ENCODE measurements at places on chromosomes 7 and 10.
A peak's percentile ranks its signal among the peaks of the same experiment; 100 is the strongest.

GRCh38 chr10:12717981-12718707, 283.4 kb downstream of the CCDC3 start:
- DNase-seq = no peak

DNA sequence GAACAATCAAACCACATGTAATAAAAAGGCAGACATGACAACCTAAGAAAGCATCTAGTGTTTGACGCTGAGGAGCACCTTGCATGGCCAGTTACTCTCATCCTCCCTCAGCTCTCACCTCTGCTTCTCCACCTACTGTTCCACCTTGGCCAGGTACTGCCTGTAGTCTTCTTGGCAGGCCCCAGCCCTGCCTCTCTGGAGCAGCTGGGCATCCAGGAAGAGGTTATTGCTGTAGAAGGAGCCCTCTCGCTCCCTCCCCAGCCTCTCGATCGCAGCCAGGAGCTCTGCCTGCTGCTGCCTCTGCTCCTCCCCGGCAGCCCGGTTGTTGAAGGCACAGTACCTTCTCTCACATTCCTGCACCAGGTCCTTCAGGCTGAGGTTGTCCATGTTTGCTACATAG, 9.7 kb downstream of the GIMAP5 start:
- no peak for DNase-seq

DNA sequence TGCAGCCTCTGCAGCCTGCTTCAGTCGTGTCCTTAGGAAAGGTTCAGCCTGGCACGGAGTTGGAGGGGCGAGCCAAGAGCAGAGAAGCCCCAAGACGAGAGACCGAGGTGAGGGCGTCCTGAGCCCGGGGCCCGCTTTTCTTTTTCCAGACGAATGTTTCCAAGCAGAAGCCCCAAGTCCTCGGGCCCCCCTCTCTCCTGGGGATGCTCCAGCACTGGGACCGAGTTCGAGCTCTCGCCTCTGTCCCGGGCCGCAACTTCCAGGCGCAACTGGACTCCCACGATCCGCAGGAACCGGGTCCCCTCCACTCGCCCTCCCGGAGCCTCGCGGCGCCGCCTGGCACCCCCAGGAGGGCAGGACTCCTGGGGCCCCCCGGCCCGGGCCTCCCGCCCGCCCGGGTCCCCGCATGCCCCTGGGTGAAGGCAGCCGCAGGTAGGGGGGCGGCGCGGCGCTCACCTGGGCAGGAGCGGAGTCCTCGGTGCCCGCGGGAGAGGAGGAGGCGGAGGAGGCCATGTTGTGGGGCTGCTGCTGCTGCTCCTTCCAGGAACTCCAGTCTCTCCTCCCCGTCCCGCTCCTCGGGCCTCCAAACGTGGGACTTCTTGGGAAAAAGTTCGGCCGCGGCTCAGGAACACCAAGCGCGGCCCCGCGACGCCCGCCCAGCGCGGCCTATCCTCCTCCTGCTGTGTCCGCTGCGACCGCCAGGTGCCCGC, 45.3 kb upstream of the CDK1 start:
- DNase-seq = no peak

DNA sequence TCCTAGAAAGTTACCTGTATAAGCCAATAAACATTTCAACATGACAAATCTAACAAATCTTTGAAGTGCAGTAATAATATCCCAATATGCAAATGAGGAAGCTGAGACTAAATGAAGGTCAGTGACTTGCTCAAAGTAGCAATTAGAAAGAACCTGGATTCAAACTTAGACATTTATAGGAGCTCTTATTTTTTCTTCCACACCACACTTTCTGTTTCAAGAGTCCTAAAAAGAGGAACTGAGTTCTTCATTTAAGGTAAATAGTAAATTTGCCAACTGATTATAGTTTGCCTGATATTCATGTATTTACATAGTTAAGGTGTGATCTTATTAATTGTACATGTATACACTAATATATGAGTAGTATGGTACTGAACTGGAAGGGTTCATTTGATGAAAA, 44.0 kb downstream of the KLHDC10 start:
- DNase-seq = no peak

GRCh38 chr7:87878208-87878735, 2.0 kb downstream of the DBF4 start:
- DNase-seq = no peak

DNA sequence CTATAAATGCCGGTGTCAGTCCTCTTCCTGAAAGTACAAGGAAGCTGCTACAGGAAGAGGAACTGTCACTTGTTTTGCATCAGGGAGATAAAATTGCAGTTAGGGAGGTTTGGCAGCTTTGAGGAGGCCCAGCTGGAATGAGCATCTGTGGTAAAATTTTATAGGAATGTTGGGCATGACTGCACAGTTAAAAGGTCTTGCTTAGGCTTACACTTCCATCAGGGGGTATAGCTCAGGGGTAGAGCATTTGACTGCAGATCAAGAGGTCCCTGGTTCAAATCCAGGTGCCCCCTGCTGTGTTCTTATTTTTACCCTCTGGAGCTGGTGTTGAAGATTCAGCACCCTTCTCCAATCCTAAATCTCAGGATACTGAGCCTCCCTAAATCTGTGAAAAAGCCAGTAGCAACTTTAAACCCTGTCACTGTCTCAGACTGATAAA, 65.9 kb downstream of the ZNF467 start:
- no peak for DNase-seq

GRCh38 chr7:153322991-153323390, 563.4 kb downstream of the ACTR3B start:
- no peak for DNase-seq

GRCh38 chr7:113562801-113563200, 356.0 kb downstream of the PPP1R3A start:
- no peak for DNase-seq

DNA sequence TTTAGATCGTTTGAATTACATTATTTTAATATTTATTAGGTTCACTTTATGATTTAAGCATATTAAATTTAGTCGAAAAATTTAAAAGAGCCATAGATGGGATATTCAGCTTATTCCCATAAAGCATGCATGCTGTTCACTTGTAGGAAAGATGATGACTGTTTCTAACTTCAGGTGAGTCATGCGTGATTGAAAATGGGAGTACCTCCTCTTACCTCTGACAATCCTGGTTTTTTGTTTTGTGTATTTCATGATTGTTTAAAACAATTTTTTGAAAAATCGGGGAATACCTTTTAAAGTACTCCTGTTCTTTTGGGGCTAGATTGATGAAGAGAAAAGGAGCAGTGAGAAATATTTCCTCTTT, 1.4 kb downstream of the TNKS2 start:
- DNase-seq = no peak

DNA sequence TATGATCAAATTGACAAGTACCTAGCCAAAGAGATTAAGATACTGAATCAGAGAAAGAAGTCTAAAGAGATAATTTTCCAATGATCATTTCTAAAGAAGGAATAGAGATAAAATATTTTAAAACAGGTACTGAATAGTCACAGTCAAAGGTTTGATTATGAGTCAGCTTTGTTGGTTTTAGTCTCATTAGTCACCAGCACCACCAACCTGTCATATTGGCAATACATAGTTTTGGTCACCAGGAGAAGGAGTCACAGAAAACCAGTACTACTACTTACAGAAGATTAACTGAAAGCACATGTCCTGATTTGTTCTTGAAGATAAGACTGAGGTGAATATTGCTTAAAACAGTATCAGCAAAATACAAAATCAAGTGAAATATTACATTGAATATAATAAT, 34.6 kb downstream of the ZEB1 start:
- DNase-seq = peak; percentile 44

- no peak for DNase-seq
These were observed 32.4 kb downstream of the MTPN start for GRCh38 chr7:135944753-135945152.

- no peak for DNase-seq
These were observed 349.7 kb downstream of the KIF20B start for GRCh38 chr10:90051053-90051452.

GRCh38 chr10:127694580-127695193, 42.3 kb upstream of the FOXI2 start:
- DNase-seq = no peak

DNA sequence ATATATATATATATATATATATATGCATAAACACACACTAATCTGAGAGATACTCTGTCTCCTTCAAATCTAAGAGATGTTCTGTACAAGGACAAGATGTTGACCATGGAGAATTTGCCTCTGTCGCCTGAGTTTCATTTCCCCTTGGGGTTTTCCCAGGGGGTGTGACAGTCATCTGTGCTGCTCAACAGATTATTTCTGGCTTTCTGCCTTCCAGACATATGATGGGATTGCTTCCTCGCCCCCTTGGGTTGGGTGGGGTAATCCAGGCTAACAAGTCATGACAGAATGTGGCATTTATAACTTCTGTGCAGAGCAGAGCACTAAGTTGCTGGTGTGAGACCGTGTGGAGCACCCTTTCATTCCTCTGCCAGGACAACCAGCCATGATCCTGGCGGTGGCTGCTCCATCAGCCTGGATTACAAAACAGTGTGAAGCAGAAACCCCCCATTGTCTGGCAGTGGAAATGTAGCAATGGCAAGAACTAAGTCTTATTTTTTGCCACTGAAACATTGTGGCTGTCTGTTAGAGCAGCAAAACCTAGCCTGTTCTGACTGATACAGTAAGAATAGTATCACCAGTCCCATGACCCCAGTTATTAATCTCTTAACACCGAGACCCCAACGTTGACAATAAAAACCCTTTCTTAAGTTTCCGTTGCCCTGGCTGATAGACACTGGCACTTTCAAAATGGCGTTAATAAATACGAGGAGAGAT, 13.7 kb upstream of the USP6NL start:
- DNase-seq = no peak

GRCh38 chr7:116616555-116617059, 55.4 kb upstream of the MET start:
- DNase-seq = no peak

GRCh38 chr7:380711-381210, 90.8 kb downstream of the FOXL3 start:
- DNase-seq = no peak

- DNase-seq = no peak
These were observed 165.2 kb downstream of the AMPH start for GRCh38 chr7:38465956-38466355.

DNA sequence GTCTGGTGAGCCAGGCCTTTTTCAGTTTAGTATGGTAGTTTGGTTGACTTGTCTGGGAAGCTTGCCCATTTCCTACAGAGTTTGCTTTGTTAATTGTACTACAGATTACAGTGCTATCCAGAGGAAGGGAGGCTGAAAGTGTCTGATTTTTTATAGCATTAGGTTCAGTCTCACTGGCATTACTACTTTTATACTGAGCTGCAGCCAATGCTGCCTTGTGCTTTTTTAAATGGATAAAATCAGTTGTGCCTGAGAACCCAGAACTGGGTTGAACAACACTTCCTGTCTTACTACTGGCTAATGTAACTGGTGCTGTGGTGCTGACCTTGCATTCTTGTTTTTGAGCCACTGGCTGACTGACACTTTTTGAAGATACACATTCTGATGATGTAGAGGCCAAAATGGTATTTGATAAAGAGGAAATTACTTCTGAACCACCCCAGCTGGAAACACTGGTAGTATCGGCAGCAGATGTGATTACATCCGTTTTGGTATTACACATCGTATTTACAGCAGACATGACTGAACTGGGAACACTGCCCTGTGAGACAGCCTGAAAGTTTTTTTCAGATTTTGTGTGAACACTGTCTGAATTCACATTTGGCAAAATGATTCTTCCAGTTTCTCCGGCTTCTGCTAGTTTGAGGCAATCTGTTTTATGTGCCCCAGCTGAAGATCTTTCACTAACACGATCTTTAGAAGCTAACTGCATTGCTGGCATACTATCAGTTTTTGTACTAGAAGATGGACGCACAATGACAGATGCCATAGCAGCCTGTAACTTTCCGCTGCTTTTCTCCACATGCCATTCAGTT, 74.1 kb downstream of the NRBF2 start:
- DNase-seq = no peak

GRCh38 chr7:151917791-151918509, 38.3 kb upstream of the GALNTL5 start:
- no peak for DNase-seq

GRCh38 chr10:121648493-121648892, 50.2 kb upstream of the FGFR2 start:
- DNase-seq = no peak

DNA sequence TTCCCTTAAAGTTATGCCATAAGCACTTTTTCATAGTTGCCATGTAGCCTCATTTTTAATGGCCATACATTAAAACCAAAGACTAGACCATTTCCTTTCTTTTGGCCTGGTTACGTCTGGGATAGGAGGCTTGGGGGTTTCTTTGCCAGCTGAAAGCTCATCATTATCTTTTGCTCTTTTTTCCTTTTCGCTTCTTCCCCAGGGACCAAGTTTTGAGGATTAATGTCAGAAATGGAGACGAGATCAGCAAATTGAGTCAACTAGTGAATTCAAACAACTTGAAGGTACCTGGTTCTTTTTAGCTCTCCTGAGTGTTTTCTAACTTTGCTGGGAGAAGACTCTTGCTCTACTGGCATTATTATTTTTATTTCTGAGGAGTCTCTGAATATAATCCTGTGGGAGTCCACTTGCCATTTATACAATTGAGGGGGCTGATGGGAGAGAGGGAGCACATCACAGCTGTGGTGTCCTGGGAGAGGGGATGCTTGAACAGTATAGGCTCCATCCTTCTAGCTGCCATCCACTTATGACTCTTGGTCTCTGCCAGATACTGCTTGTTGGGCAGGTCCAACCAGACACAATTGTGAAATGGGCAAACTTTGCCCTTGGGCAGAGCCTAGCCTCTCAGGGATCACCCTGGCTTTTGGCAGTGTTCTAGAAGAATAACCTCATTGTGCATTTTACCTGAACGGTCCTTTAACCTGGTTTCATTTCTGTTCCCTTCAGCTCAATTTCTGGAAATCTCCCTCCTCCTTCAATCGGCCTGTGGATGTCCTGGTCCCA, 5.8 kb downstream of the CPA4 start:
- no peak for DNase-seq

DNA sequence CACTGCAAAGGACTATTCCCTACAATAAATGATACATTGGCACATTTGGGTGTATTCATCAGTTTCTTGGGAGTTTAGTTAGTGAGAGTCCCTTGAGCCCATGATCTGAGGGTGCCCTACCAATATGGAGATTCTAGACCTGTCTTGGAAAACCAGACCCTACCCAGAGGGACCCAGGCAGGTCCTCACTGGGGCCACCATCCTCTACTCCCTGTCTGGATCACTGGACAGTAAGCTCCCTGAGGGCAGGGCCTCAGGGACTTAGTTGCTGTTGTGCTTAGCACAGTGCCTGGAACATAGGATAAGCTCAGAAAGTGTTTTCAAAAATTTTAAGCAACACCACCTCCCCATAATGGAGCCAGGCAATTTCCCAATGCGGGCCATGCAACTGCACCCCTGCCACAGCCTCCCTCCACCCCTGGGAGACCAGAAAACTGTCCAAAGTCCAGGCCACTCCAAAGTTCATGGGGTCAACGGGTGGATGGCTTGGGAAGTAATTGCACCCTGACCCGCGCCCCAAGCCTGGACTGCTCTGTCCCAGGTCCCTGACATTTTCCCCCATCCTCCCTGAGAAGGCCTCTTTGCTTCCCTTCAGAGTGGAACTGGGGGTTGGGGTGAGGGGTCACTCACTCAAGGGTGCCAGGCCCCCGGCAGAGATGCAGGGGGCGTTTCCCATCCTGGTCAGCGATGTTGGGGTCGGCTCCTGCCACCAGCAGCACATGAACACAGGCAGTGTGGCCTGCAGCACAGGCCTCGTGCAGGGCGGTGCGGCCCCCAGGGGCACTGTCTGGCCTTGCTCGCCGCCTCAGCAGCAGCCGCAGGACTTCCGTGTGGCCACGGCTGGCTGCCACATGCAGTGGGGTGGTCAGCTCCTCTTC, 1.0 kb downstream of the ASB10 start:
- DNase-seq = no peak

Data from epithelial cell of proximal tubule (primary cell).